Kidney epithelial cell (primary cell): ENCODE measurements at places on chromosomes 3 and 15.
A peak's percentile ranks its signal among the peaks of the same experiment; 100 is the strongest.

DNA sequence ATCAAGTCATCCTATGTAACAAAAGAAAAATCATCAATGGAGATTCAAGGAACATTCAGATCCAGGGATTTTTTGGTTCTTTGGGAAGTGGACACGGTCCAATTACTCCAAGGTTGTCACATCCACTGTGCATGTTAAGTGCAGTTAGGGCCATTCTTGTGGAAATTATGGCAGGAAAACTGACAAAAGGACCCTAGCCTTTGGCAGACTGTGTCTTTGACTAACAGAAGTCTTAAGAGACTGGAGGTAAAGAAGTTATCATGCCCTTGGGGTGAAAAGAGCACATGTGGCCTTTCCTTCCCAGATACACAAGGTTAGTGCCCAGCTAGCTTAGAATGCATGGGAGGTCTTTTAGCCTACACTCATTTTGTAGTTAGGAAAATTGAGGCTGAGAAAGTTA lies 74.9 kb downstream of the MB21D2 start:
- DNase-seq, result no peak

DNA sequence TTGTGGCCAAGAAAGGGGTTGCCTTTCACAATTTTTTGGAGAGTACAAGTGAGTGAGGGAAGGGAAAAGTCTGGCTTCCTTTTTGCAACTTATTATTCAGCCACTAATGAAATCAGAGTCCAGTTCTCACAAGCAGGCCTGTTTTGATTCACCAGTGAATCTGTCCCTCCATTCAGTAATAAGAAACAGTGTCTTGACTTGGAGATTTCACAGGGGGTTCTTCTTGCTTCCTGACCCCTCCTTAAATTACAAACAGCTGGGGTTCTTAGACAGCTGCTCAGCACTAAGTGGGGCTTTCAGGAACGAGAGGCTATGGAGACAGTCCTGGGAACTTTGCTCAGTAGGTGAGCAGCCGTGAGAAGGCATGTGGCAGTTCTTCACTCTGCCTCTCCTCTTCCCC lies 24.5 kb downstream of the SEMA3G start:
- DNase-seq, result no peak

DNA sequence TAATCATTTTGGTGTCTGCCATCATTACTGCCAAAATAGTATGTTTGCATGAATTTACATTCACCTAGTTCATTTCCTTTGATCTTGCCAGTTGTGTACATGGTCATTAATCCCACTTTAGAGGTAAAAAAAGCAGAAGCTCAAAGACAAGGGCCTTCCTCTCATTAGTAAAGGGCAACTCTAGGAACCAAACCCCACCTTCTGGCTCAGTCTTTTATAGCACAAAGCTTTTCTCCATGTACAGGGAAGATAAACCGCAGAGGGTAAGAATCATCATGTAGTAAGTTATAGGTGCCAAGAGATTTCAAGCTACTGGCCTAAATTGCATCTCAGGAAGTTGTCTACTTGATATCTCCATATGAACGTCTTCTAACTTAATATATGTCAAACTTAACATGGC lies 19.3 kb upstream of the SPG21 start:
- DNase-seq, result no peak

- DNase-seq, result no peak
Observed at GRCh38 chr3:16633948-16634347, 28.7 kb upstream of the DAZL start.

- no peak for DNase-seq
Observed at GRCh38 chr3:133490468-133491351, 82.8 kb upstream of the CDV3 start.

DNA sequence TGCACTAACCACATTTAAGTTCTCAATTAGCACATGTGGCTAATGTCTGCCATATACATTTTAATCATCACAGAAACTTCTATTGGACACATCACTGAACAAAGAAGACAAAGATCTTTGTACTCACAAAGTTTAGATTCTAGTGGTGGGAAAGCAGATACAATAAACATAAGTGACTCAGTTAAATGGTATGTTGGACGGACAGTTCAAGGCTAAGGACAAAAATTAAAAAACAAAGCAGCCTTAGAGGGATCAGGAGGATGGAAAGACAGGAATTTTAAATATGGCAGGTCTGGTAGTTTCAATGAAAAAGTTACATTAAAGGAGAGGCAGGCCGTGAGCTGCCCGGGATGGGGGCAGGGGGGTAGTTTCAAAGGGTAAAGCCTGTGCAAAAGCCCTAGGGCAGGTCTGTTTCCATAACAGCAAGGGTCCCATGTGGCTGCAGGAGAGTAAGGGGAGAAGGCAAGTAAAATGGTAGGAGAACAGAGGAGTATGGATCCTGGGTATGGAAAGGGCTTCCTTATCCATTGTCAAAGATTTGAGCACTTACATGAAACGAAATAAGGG lies 220.7 kb downstream of the FHIT start:
- peak; percentile 16 for DNase-seq

GRCh38 chr15:77123854-77124253 lies 52.9 kb upstream of the TSPAN3 start:
- no peak for DNase-seq

DNA sequence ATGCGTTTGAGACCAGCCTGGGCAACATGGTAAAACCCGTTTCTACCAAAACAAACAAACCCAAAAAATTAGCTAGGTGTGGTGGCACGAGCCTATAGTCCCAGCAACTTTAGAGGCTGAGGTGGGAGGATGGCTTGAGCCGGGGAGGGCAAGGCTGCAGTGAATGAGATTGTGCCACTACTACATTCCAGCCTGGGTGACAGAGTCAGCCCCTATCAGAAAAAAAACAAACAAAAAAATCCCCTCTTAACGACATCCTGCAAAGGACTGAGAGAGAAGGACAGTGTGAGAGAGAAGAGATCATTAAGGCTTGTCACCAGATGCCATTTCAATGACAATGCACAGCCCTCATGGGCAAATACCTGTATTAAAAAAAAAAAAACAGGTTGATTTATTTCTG lies 266.7 kb upstream of the ATP10A start:
- no peak for DNase-seq

DNA sequence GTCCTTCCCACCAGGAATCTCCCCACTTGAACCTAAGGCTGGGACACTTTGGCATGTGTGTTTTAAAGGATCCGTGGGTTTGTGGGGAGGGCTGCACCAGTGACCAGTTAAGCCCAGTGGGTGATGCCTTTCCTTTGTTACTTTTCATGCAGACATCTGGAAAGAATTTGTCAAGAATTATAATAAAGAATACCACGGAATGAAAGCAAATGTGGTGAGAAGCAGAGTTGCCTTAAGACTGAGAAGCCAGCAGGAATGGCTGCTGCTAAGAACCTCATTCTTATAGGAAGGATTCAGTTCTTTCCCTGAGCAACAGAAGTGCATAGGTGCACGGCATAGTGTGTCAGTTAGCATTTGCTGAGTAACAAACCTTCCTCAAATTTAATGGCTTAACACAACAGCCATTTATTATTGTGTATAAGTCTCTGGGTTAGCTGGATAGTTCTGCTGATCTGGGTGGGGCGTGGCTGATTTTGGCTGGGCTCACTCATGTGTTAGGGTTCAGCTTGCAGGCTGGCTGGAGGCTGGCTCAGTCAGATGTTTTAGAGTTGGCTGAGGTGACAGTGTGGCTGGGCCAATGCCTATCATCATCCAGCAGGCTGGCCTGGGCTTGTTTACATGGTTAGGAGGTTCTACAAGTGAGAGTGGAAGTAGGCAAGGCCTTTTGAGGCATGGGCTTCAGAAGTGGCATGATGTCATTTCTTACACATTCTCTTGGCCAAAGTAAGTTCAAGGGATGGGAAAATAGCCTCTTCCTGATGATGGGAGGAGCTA lies 262.7 kb upstream of the CTDSPL start:
- no peak for DNase-seq

GRCh38 chr3:100114413-100115030 lies at the start of gene FILIP1L:
Gene FILIP1L (minus strand): TSS chr3:100114501.
- no peak for DNase-seq

GRCh38 chr15:56176996-56177395 lies 66.7 kb downstream of the RFX7 start:
- no peak for DNase-seq

- DNase-seq, result no peak
Observed at GRCh38 chr15:69380100-69380725, 33.9 kb upstream of the KIF23 start.

GRCh38 chr3:128863560-128863959 lies 15.9 kb upstream of the ACAD9 start:
- DNase-seq, result no peak

GRCh38 chr15:67080900-67081431 lies 15.6 kb downstream of the SMAD3 start:
- DNase-seq, result peak; percentile 77

- no peak for DNase-seq
Observed at GRCh38 chr3:71688121-71688520, 37.1 kb downstream of the EIF4E3 start.

- DNase-seq, result no peak
Observed at GRCh38 chr15:60458721-60459120, 20.2 kb downstream of the ICE2 start.

- peak; percentile 38 for DNase-seq
Observed at GRCh38 chr3:138434276-138434874, at the start of gene ESYT3. Gene ESYT3 (plus strand): TSS chr3:138434616. CDS start chr3:138434799, 183 bp downstream.
